ENCODE measurements at places on chromosomes 2 and 18.

GRCh38 chr18:56475250-56475649 lies 163.1 kb downstream of the TXNL1 start:
- no peak overlapping the region for H3K4me3 ChIP-seq

DNA sequence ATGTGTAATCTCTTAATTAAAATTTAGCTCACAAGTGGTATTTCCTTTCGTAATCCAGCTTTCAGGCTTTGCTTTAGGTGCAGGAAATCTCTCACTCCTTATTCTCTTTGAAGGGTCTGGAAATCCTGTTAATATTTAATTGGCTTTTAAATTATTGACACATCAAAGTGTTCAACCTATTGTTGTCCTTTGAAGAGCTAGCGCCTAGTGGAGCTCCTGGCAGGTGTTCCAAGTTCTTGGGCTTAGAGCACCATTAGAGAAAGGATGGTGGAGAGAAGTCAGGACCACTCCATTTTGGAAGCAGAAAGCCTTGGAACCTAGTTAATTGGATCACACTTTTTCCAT lies 92.4 kb downstream of the CABLES1 start:
- no peak for DNase-seq
- no peaks in the 10 kb centered on the region for H3K36me3 ChIP-seq
- H3K4me1 ChIP-seq, result peaks cover 28% of the 10 kb centered on the region
- no peak overlapping the region for H3K4me3 ChIP-seq
- no peak overlapping the region for H3K27ac ChIP-seq
- H3K27me3 ChIP-seq, result no peaks in the 10 kb centered on the region

- no peaks in the 10 kb centered on the region for H3K36me3 ChIP-seq
- no peak overlapping the region for H3K27ac ChIP-seq
- no peaks in the 10 kb centered on the region for H3K4me1 ChIP-seq
These were observed 190.4 kb downstream of the KIAA1328 start for GRCh38 chr18:37019157-37019827.

GRCh38 chr18:47422524-47422923 lies 171.1 kb upstream of the SKOR2 start:
- no peaks in the 10 kb centered on the region for H3K27me3 ChIP-seq
- H3K36me3 ChIP-seq, result no peaks in the 10 kb centered on the region
- DNase-seq, result no peak
- no peaks in the 10 kb centered on the region for H3K4me1 ChIP-seq
- no peak overlapping the region for H3K27ac ChIP-seq
- no peak overlapping the region for H3K4me3 ChIP-seq

DNA sequence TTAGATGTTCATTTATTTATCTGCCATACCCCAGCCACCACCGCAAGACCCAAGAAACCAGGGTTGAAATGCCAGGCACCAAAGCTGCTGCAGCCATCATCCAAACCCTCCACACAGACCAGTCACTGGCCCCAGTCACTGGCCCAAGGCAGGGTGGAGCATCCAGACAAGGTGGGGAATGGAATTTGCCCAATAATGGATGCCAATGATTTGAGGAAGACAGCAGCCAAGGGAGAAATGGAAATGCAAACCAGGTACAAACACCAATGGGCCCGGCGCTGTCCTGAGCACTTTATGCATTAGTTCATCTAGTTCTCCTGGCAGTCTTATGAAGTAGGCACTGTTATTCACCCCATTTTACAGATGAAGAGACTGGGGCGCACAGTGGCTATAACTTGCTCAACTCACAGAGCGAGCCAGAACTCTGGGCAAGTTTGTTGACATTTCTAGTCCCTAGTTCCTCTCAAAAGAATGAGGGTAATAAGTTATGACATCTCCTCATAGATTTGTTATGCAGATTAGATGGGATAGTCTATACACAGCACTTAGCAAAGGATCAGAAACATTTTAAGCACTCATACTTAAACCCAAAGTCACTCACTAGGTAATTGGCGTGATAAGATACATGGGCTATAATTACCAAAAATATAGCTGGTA lies 173.3 kb downstream of the TMEM247 start:
- no peaks in the 10 kb centered on the region for H3K4me1 ChIP-seq
- H3K27ac ChIP-seq, result no peak overlapping the region
- no peak overlapping the region for H3K4me3 ChIP-seq
- no peak for DNase-seq
- H3K36me3 ChIP-seq, result no peaks in the 10 kb centered on the region

DNA sequence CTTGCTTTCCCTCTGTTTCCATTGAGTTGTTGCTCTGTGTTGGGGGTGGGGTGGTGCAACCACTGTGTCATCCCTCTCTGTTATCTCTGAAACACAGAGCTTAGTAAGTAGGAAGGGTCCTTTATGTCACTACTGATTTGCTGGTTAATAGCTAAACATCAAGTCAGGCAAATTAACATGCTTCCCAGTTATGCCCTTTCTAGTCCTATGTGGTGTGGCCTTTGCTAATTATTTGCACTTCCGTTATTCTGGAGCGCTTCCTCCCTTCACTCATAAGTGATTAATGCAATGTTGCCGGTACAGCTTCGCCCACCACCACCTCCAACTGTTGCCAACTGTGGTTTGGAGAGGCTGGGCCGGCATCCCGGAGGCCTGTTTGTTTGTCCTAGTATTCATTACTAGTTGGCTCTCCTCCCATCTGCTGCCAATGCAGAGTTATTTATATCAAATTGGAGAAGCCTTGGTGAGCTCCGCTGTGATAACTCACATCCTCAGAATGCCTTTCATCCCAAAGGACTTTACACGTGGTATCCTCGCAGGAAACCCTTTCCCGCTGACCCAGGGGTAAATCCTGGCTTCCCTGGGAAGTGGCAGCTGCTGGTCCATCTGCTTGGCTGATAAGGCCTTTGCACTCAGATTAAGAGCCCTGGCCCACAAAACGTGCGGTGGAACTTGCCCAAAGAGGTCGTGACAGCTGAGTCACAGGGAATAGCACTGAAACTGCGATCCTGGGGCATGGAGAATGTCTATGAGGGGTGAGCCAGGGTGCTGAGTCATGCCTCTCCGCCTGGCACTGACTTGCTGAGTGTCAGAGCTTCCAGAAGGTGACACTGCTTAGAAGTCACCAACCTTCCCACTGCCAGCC lies 72.0 kb upstream of the ZCCHC2 start:
- H3K4me3 ChIP-seq, result peak overlapping the region; percentile 21
- no peaks in the 10 kb centered on the region for H3K36me3 ChIP-seq
- H3K27ac ChIP-seq, result peak overlapping the region; percentile 41

DNA sequence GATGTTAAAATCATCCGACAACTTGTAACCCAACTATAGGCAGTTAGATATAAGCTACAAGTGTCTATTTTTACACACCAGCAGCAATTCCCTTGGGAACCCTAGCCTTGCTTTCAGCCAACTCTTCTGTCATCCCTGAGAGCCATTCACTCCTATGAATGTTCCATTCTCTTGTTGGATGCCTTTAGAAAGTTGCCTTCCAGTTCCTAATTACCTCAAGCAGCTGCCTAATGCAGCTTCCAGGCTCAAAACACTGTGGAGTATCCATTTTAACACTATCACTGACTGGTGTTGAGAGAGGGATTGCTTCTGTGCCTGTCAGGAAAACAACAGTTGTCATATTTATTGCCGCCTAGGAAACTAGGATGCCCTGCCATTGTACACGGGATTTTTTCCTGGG lies 402.0 kb upstream of the ACVR2A start:
- no peak overlapping the region for H3K4me3 ChIP-seq
- H3K36me3 ChIP-seq, result no peaks in the 10 kb centered on the region
- no peak overlapping the region for H3K27ac ChIP-seq
- H3K27me3 ChIP-seq, result no peaks in the 10 kb centered on the region
- DNase-seq, result no peak
